Fibroblast of villous mesenchyme (primary cell): ENCODE measurements at places on chromosomes 4 and X.

- DNase-seq: peak; percentile 0
These were observed 183.8 kb upstream of the NUDT10 start for GRCh38 chrX:51148848-51149247.

GRCh38 chrX:41449131-41449530 is 2.0 kb downstream of the NYX start:
- no peak for DNase-seq

DNA sequence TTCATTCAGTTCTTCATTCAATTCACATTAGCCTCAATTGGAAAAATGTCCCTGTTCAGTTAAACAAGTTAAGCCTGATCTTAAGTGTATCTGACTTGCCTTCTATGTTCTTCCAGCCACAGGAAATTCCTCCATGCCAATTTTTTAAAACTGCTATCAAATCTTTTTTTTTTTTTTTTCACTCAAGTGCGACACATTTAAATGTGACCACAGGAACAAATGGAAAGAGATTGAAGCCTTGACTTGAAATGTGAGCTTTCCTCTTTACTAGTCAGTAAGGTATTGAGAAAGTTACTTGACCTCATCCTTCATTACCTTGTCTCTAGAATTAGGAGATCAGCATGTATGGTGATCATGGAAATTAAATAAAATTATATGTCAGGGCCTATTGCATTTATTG is 165.1 kb downstream of the SLIT2 start:
- no peak for DNase-seq

GRCh38 chr4:168487282-168488035 is 7.2 kb upstream of the DDX60L start:
- no peak for DNase-seq

DNA sequence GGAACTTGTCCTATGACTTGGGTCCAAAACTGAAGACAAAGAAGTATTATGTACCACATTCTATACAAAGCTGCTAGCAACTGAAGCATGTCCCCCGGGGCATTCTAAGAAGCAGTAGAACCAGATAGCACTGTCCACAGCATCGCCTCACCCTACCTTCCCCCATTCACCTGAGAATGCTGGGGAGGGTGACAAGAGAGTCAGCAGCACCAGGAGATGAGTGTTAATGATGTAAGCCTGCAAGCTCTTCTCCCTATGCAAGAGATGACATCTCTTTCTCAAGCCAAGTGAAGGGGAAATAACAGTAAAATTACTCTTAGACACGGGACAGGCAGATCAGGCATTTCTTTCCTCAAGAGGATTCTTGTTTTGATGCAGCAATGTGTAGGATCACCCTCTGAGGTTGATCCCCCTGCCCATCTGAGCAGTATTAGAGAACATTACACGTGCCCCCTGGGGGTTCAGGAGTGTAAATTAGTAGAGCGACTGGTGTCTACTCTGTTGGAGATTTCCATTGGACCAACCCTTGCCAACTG is 13.9 kb upstream of the TLR1 start:
- no peak for DNase-seq
